ENCODE measurements at places on chromosomes 4 and X. TPM values are rescaled to one million over a fixed set of nuclear protein-coding genes. Genes with fewer than 3 reads are reported as not detected.

DNA sequence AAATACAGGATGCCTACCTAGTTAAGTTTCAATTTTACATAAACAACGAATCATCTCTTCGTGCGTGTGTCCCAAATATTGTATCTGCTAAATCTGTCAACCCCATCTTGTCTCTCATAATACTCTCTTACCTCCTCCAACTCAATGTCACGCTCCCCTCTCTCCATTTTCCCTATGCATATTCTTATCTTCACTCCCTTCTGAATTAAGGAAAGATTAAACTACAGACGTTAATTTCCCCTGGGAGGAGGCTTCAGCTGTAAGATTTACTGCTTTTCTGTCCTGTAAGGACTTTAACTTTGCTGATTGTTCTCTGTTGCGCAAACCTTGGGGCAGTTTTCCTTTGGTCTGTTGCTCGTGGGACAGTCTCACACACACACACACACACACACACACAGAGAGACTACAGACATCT lies 455 bp upstream of the ABCB7 start:
- no peak for DNase-seq

GRCh38 chr4:159296061-159296460 lies 193.2 kb downstream of the RAPGEF2 start:
- no peak for DNase-seq

- no peak for DNase-seq
Observed at GRCh38 chr4:140122891-140123290, 31.1 kb downstream of the MAML3 start.

- DNase-seq = no peak
Observed at GRCh38 chr4:178293601-178294000, 851.4 kb upstream of the AGA start.

The ASB5 gene
- total RNA-seq = not detected

The AFM gene
- total RNA-seq = not detected

The APLN gene
- total RNA-seq = 4.5 TPM

Data from breast epithelium (tissue), 4 donors.